ENCODE measurements at places on chromosomes 13 and 19. TPM values are rescaled to one million over a fixed set of nuclear protein-coding genes. Genes with fewer than 3 reads are reported as not detected.

GRCh38 chr13:27053210-27053884 is 118.3 kb downstream of the USP12 start:
- no peak for ATAC-seq

DNA sequence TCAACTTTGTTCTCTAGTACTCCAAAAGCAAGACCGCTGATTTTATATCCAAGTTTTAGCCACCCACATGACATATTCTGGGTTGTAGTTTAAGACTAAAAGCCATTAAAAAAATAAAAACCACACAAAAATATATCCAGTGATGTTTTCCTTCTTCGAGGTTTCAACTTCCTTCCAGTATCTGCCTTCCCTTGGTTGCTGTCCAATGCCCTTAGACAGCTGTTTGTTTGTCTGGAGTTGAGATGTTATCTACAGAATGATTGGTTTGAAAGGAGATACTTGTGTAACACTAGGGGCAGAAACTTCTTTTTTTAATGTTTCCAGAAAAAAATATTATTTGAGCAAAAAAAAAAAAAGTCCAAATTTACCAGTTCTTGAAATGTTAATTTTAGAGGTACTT is 591.5 kb upstream of the PCDH9 start:
- ATAC-seq, result no peak

LGALS14 gene
- total RNA-seq, result 0.69 TPM

EGLN2 gene
- 86.8 TPM for total RNA-seq

GAPDHS gene
- total RNA-seq, result not detected

- no peak for ATAC-seq
Observed at GRCh38 chr19:19027228-19027627, 6.1 kb downstream of the SUGP2 start.

SIAH3 gene
- not detected for total RNA-seq

GRCh38 chr19:3368441-3368795 is 2.0 kb downstream of the NFIC start:
- ATAC-seq, result no peak

Data from activated T-helper 17 cell treated with anti-CD3 and anti-CD28 coated beads, Interleukin-2, amount 50 U/mL, for 72 hours (primary cell).